H1 (cell line): ENCODE measurements at places on chromosomes 2 and 18. TPM values are rescaled to one million over a fixed set of nuclear protein-coding genes. Genes with fewer than 3 reads are reported as not detected.

Gene RGPD4
- total RNA-seq: 0.08 TPM in 1 of 2 replicates, not detected in the other

DNA sequence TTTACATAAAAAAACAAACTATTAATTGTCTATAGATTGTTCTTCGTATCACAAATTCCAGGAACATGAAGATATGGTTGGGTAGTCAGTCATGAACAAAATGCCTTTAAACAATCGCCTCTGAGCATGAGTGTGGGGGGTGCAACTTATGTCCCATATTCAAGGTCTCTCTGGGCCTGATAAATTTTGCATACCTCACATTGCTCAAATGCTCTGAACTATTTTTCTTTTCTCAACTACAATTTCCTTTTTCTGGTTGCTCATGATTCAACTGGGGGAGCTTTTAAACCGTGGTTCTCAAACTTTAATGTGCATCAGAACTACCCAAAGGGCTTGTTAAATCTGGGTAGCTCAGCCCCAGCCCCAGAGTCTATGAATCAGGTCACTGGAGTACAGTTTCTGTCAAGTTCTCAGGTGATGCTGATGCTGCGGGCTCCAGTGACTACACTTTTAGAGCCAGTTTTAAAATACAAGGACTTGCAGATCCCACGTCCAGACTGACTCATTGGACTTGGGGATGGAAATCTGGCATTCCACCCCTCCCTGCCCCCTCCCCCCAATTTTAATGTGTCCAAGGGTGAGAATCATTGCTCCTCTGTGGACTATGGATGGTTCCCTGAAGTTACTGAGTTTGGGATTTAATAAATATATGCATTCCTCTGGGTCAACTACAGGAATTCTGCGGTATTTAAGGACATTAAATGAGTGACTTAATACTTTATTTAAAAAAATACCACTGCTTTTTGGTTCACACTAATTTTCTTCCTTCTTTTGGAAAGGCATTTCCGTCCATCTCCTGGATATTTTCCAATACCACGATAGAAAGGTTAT, 1.5 kb upstream of the GPD2 start:
- no peak for DNase-seq

DNA sequence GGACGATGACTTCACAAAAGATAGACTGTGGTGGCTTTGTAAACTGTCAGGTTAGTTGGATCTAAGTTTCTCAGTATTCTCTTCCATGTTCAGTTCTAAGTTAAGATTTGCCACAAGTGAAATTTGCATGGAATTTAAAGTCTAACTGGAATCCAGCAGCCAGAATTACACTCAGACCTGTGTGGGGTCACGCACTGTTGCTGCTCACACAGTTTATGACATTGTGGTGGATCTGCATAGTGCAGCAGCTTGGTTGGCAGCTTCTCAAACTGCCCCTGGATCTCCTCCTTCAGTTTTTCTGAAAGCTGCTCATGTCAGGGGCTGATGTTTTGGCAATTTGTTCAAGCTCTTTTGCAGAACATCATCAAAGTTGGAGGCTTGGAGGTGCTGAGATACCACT, 228.1 kb upstream of the KCNJ3 start:
- no peak for DNase-seq

Gene PDE1A
- 0.15 and 0.34 TPM in 2 replicates for total RNA-seq

GRCh38 chr2:31429759-31430438, 15.4 kb upstream of the XDH start:
- DNase-seq: no peak
